Mesangial cell (primary cell): ENCODE measurements at places on chromosomes 5 and 9. TPM values are rescaled to one million over a fixed set of nuclear protein-coding genes. Genes with fewer than 3 reads are reported as not detected.

MAP1B gene
- 201 and 355 TPM in 2 replicates for total RNA-seq

GGTA1 gene
- total RNA-seq: not detected in 2 replicates

IL9 gene
- not detected in 2 replicates for total RNA-seq

CTNNA1 gene
- total RNA-seq: 289 and 303 TPM in 2 replicates

FBP2 gene
- not detected in 2 replicates for total RNA-seq

STPG3 gene
- total RNA-seq: not detected in 2 replicates

TTC23L gene
- total RNA-seq: 0.13 TPM in 1 of 2 replicates, not detected in the other

C9 gene
- total RNA-seq: not detected in 2 replicates

PCDHB15 gene
- 0.16 and 1.0 TPM in 2 replicates for total RNA-seq

HTR4 gene
- not detected in 2 replicates for total RNA-seq

GABRA6 gene
- total RNA-seq: not detected in 2 replicates

SPOCK1 gene
- 12.9 and 21.5 TPM in 2 replicates for total RNA-seq

BNC2 gene
- total RNA-seq: 11.4 and 18.1 TPM in 2 replicates
